ENCODE measurements at places on chromosomes 12 and 14.

- no peak for DNase-seq
Measured at GRCh38 chr12:85002778-85003296, 33.2 kb downstream of the TSPAN19 start.

- no peak for DNase-seq
Measured at GRCh38 chr12:84508851-84509260, 403.7 kb downstream of the SLC6A15 start.

- DNase-seq = no peak
Measured at GRCh38 chr14:57526942-57527341, 33.3 kb upstream of the CCDC198 start.

- DNase-seq = no peak
Measured at GRCh38 chr12:77968021-77968420, 137.3 kb downstream of the NAV3 start.

DNA sequence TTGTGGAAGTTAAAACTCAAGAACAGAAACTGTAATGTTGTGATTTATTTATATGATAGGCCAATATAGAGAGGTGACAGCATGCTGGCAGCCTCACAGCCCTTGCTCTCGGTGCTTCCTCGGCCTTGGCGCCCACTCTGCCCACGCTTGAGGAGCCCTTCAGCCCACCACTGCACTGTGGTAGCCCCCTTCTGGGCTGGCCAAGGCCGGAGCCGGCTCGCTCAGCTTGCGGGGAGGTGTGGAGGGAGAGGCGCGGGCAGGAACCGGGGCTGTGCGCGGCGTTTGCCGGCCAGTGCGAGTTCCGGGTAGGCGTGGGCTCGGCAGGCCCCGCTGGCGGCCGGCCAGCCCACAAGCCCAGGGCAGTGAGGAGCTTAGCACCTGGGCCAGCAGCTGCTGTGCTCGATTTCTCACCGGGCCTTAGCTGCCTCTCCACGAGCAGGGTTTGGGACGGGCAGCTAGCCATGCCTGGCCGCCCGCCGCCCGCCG is 65.8 kb upstream of the SLC8A3 start:
- no peak for DNase-seq

- DNase-seq = no peak
Measured at GRCh38 chr14:74981833-74982232, 20.9 kb upstream of the EIF2B2 start.

DNA sequence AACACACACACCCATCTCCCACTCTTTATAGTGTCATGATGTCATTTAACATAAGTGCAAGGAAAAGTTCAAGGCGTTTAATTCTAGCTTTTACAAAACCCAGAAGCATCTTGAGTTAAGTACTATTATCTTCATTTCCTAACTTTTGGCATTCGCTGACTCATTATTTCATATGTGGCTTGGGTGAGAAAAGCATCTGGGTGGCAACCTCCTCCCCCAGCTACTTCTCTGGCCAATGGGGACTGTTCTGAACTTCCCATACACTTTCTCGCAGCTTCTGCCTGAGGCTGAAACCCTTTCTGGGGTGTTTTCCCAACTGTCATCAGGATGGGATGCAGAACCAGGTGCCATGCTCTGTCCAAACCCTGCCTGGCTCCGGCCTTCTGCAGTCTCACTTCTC is 2.8 kb upstream of the MARK3 start:
- no peak for DNase-seq

GRCh38 chr14:77556946-77557345 is 58.3 kb upstream of the ISM2 start:
- no peak for DNase-seq

DNA sequence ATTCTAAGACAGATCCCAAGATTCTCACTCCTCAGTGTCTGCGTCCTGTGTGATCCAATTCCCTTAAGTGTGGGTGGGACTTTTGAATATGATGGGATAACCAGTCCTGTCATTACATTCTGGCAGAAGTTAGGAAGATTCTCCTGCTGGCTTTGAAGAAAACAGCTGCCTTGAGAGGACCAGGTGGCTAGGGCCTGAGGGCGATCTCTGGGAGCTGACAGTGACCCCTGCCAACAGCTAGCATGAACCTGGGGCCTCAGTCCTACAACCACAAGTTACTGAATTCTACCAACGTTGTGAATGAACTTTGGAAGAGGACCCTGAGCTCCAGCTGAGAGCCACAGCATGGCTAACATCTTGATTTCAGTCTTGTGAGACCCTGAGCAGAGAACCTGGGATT is 44.3 kb upstream of the HMGA2 start:
- no peak for DNase-seq

GRCh38 chr12:109952160-109952858 is 43.9 kb downstream of the GIT2 start:
- no peak for DNase-seq

DNA sequence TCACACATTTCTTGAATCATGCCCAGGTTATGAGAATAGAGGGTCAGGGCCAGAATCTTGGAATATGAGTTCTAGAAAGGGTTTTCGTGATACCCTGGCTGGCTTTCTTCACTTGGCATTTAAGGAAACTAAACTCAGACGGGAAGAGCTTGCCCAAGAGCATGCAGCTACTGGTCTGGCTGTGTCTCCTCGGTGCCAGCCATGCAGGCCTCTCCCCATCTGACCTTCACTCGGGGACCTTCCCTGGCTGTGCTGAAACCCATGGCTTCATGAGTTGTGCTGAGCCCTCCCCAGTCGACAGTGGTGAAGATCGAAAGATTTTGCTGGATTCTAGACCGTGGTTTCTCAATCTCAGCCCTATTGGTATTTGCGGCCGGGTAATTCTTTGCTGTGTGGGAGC is 38.0 kb downstream of the FOXN3 start:
- DNase-seq = no peak

- DNase-seq = no peak
Measured at GRCh38 chr12:118102070-118102469, 1.7 kb downstream of the VSIG10 start.

DNA sequence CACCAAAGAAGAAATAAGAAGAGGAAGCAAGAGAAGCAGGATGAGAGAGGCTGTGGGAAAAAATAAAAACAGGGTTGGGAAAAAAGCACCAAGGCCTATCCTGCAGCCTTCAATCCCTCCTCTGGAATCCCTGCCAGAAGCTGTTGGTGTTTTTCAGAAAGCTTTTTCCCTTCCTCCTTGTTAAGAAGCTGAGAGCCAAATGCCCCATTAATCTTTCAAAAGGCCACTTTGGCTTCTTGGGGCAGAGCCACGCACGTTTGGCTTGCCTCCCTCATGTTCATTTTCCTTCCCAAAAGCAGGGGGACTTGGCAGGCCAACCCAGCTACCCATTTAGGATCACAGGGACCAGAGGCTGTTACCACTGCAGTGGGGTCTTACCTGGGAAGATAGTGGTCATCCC is 365.3 kb downstream of the NUAK1 start:
- no peak for DNase-seq

- DNase-seq = no peak
Measured at GRCh38 chr12:7634561-7634960, 31.1 kb downstream of the APOBEC1 start.

All from stimulated activated CD4-positive, alpha-beta T cell treated with anti-CD3 and anti-CD28 coated beads, TNF-alpha, amount 100 ng/mL, for 24 hours (primary cell).